ENCODE measurements at places on chromosomes 16 and 17.
A peak's percentile ranks its signal among the peaks of the same experiment; 100 is the strongest.

DNA sequence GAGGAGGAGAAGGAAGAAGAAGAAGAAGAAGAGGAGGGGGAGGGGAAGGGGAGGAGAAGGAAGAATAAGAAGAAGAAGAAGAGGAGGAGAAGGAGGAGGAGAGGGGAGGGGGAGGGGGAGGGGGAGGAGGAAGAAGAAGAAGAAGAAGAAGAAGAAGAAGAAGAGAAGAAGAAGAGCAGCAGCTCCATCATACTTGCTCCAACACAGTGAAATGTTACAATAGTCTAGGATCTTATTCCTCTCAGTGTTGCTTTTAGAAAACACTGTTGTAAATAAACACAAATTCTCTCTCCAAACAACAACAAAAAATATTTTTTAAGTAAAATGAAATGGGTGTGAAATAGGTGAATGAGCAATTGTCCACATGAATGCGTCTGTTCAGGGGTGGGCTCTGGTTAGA lies 126.6 kb upstream of the KCNJ16 start:
- DNase-seq: no peak

- DNase-seq: peak; percentile 70
Measured at GRCh38 chr17:13346081-13346533, 255.6 kb downstream of the HS3ST3A1 start.

DNA sequence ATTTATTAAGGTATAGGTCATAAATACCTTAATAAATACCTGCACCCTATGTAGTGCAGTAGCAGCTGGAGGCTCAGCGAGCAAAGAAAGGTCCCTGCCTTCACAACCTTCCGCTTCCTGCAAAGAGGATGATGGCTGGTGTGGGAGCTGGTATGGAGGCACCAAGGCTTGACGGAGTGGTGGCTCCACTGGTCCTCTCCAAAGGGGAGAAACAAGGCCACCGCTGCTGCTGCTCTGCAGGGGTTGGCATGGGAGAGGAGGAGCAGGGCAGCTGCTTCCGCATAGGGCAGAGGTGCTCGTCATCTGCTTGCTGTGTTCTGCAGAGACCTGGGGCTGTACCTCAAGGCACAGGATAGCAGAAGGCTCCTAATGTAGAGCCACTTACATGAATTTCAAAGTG lies 52.8 kb downstream of the NDEL1 start:
- DNase-seq: no peak

DNA sequence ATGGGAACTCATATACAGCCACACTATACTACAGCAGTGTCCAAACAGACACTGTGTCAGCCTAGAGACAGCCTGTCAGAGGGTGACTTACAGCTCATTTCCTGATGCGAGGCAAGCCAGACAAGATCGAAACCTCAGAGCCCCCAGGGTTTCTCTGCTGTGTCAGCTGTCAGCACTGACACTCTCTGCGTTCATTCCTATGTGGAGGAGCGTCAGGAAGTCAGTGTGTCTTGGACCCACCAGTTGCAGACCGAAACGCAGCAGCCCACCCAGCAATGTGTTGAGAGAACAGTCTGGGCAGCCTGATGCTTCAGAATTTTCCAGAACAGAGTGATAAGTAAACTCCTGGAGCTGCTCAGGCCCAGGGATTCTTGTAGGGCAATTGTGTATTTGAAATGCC lies 20.6 kb upstream of the MAPT start:
- DNase-seq: peak; percentile 14

- DNase-seq: no peak
Measured at GRCh38 chr17:20216853-20217252, 207.7 kb downstream of the SPECC1 start.

DNA sequence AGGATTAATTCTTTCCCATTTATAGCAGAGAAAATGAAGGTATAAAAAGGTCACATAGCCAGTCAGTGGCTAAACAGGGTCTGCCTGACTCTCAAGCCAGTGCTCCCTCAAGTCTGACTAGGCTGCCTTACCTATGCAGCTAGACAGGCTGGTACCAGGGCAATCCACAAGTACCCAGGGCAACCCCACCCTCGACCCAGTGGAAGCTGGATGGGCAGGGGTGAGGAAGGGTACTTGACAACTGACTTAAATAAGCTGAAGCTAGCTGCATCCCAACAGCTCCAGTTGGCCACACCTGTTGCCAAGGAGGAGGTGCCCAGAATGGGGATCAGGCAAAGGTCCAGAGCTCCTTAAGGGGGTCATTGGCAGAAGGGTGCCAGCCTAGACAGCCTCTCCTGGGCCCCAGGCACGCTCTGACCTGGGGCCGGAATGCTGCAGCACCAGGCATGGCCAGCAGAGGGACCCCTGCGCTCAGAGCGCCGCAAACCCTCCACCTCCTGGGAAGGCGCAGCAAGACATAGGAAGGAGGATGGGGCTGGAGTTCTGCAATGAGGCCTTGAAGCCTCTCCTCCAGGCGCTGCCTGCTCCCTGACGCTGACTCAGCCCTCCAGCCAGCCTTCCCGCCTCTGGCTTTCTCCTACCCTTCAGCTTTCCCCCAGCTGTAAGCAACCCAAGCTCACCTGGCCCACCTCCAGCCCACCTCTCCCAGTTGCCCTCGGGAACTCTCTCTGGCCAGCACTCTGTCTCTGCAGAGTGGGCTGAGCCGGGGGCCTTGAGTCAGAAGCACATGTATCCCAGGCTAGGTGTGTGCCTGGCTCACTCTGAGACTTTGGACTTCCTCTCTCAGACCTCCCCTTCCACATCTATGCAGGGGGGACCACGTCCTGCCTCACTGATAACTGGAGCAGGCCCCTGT lies 28.8 kb downstream of the MPP2 start:
- peak; percentile 39 for DNase-seq

- no peak for DNase-seq
Measured at GRCh38 chr17:79985361-79985942, 50.2 kb downstream of the TBC1D16 start.

GRCh38 chr17:27807567-27808470 lies 7.5 kb upstream of the NOS2 start:
- no peak for DNase-seq

- DNase-seq: no peak
Measured at GRCh38 chr16:64351121-64351520, 770.7 kb downstream of the CDH11 start.

DNA sequence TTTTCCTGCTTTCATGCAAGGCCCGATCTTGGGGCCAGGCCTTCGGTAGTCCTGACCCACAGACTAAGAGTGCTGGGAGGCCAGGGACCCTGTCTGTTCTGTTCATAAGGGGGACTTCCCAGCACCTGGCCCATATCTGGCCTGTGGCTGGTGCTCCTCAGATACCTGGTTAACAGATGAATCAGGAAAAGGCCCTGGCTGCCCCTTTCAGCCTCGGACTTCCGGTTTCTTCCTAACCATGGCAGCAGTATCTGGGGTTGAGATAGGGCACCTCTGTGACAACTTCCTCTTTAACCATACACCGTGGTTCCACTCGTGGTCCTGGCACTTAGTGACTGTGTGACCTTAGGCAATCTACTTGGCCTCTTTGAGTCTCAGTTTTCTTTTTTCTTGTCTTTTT lies 18.4 kb downstream of the PLCG2 start:
- no peak for DNase-seq

- DNase-seq: no peak
Measured at GRCh38 chr16:78098087-78098486, 1.4 kb upstream of the WWOX start.

- DNase-seq: no peak
Measured at GRCh38 chr17:8951206-8951605, 14.3 kb downstream of the PIK3R5 start.

- DNase-seq: no peak
Measured at GRCh38 chr17:62126292-62126691, 61.2 kb upstream of the MED13 start.

- DNase-seq: no peak
Measured at GRCh38 chr16:67223992-67224391, 2.9 kb upstream of the TMEM208 start.

DNA sequence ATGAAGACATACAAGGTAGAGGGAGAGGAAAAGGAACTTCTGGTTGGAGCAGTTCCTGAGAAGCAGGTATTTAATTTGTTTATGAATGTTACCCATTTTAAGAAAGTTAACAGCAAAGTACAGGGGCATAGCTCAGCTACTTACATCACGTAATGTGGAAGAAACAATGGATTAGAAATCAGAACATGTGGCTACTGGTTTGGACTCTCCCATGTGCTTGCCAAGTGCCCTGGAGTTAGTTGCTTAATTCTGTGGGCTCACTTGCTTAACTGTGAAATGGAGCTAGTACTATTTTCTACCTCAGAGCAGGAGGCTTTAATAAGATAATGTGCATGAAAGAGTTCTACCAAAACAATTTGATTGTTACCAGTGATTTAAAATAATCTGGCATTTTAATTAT lies 27.3 kb downstream of the RSPRY1 start:
- peak; percentile 53 for DNase-seq

DNA sequence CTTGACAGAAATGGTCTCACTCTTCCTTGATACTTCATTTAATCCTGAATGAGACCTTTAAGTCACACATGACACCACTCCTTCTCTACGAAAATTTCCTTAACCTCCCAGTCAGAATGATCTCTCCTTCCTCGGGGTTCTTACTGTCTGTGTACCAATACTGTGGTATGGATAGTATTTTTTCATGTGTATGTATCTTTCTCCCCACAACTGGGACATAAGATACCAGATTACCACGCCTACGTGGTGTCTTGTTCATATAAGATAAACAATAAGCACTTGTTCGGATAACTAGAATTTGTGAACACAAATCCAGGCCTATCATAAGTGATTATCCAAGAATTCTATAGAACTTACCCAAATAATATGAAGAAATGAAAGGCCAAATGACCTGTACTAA lies 11.3 kb downstream of the NUP88 start:
- no peak for DNase-seq

DNA sequence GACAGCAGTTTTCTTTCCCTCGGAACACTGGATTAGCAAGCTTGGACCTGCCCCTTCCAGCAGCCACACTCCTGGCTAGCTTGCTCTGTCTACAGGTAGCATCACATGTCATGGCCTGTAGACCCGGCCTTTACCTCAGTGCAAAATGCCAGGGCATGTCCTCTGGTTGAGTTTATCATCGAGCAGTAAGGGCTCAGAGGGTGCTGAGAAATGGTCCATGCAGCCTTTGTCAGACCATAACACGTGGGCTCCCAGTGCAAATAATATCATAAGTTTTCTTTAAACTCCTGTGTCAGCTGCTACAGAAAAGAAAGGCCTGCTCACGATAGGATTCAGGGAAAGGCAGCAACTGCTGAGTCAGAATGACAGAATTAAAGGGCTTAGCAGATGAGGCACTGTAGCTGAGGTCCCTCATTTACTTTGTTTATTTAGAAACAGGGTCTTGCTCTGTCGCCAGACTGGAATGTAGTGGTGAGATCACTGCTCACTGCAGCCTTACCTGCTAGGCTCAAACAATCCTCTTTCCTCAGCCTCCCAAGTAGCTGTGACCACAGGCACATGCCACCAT lies 8.0 kb upstream of the GNA13 start:
- DNase-seq: peak; percentile 85

DNA sequence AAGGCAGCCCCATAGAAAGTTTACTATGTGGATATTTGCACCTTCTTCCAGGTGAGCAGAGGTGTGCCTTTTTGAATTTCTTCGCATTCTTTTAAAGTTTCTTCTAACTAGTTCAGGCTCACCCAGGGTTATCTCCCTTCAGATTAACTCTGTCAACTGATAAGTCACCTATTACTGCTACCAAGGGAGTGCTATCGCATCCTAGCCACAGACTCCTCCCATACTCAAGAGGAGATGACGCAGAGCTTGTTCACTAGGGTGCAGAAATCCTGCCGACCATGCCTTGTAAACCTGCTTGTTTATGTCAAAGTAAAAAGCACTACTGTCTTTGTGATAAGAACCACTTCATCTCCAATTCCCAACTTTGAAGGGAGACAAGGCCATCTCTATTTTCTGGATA lies 390.1 kb downstream of the RBFOX1 start:
- DNase-seq: no peak

GRCh38 chr16:80988756-80989155 lies 17.9 kb downstream of the CMC2 start:
- no peak for DNase-seq
